Stimulated activated CD8-positive, alpha-beta memory T cell treated with anti-CD3 and anti-CD28 coated beads, Interleukin-15, amount 100 ng/mL, for 4 hours (primary cell): ENCODE measurements at places on chromosomes 6 and 20.

DNA sequence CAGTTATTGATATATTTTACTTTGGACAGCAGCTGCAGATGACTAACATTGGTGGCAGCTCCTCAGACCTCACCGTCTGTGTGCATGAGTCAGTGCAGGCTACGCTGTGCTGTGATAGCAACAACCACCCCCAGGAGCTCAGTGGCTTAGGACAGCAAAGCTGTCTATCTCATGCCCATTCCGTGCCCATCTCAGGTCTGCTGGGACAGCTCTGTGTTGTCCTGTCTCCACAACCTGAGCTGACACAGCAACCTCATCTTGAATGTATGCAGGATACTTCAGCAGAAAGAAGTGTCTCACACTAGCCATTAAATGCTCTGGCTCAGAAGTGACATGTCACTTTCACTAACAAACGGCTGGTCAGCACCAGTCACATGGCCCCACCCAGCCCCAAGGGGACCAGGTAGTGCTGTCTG, 47.7 kb downstream of the BANF2 start:
- DNase-seq, result no peak

DNA sequence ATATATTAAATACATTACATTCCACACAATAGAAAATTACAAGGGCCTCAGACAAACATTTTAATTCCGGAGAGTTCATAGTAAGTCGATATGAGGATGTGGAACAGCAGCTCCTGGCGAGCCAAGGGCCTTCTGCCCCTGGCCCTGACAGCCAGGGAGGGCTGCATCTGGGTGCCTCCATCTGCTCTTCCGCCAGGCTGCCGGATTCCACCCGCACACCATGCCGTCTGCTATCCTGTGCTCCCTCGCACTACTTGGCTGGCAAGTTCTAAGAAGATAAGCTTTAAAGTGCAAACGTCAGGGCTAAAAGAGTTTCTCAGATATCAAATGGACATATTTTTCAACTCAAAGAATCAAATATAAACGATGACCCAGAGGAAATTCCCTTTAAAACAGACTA, 656.3 kb upstream of the NOX3 start:
- no peak for DNase-seq

DNA sequence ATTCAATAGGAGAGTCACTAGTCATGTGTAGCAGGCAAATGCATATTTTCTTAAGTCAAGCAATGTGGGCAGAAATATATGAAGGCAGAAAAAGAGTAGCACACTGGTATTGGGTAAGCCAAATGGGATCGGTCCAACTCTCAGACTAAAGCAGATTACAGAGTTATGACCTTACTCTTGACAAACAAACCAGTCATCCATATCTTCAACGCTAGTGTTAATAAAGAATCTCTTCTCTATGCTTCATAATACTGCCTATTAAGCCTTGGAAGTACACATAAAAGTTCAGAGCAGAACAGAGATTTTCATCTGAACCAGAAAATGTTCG, 320.2 kb upstream of the JARID2 start:
- DNase-seq, result no peak

DNA sequence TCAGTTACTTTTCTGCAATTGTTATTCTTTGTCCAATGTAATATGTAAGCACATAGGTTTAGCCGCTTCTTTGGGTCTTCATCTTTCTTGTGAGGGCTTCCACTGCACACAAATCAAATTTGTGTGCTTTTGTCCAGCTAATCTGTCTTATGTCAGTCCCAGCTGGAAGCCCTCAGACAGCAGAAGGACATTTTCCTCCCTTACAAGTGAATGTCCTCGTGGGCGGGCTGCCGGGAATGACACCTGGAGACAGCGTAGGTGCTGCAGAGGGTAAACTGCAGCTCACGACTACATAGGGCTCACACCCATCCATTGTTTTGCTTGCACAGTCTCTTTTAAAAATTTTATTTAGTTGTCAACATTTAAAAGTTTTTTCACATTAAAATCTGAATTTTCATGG, 24.6 kb upstream of the PPP1R14C start:
- DNase-seq, result no peak

GRCh38 chr6:91822581-91822980, 1235.7 kb upstream of the MAP3K7 start:
- DNase-seq, result no peak

DNA sequence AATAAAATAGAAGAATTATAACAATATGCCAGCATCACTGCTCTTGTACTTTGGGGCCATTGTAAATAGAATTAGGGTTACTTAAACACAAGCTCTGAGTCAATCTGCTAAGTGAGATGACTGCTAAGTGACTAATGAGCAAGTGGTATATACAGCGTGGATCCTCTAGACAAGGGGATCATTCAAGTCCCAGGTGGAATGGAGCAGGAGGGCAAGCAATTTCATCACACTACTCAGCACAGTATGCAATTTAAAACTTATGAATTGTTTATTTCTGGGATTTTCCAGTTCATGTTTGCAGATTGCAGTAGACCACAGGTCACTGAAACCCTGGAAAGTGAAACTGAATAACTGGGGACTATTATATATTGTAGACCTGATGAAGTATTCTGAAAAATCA, 235.3 kb downstream of the BTBD3 start:
- no peak for DNase-seq

GRCh38 chr20:61520893-61521460, 268.9 kb downstream of the CDH4 start:
- no peak for DNase-seq

GRCh38 chr20:10634683-10635411, 39.0 kb downstream of the JAG1 start:
- no peak for DNase-seq

DNA sequence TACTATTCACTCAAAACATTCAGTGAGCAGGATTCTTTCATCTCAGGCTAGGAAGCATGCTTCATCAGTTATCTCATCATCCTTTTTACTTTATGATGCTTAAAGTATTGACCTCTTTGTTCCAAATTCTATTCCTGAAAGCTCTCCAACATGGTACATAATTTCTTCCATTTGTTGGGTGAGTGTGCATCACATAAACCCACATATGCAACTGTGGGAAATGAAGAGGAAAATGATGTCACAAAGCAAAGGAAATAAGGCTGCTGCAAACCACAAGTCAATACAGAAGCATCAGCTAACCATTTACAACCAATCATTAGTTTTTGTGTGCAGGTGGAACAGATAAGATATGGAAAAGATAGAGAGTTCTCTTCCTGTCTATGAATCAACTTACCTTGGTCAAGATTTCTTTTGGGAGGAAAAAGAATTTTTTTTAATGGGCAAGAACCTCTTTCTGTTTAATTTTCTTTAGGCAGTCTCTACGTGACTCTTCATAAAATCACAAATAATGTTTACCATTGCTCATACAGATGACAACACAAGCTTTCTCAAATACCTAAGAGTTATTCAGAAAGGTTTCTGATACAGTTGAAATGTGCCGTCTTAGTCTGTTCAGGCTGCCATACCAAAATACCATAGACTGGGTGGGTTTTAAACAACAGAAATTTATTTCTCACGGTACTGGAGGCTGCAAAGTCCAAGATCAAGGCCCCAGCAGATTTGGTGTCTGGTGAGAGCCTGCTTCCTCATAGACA, 259.9 kb downstream of the ADGRG6 start:
- no peak for DNase-seq

- no peak for DNase-seq
These were observed 14.9 kb upstream of the BLOC1S5 start for GRCh38 chr6:8079126-8079525.
